ENCODE measurements at places on chromosomes 16 and 17. TPM values are rescaled to one million over a fixed set of nuclear protein-coding genes. Genes with fewer than 3 reads are reported as not detected.
A peak's percentile ranks its signal among the peaks of the same experiment; 100 is the strongest.

GRCh38 chr16:22890976-22891375, 77.0 kb downstream of the HS3ST2 start:
- no peak for DNase-seq

- DNase-seq = no peak
Observed at GRCh38 chr17:52128721-52129120, 29.8 kb downstream of the CA10 start.

GRCh38 chr16:11361701-11362451, 16.6 kb downstream of the RMI2 start:
- no peak for DNase-seq

DNA sequence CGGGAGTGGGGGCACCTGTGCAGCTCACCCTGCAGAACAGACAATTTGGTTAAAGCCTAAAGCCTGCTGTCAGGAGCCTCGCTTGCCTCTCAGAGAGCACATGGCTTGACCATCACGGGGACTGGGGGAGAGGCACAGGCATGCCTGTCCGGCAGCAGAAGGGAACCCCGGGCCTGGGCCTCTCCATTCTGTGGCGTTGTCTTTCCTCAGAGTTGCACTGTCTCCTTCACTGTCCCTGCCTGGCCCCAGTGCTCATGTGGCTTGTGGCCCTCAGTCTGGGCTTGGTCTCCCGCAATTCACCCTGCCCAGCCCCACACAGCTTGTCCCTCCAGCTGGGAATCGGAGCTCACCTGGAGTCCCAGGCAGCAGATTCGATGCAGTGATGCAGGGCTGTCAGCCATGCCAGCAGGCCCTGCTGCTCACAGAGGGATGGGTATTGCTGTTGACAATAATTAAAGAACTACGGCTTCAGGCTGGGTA, 189.9 kb downstream of the SEC14L1 start:
- no peak for DNase-seq

- no peak for DNase-seq
Observed at GRCh38 chr17:59357929-59358328, 26.5 kb downstream of the YPEL2 start.

DNA sequence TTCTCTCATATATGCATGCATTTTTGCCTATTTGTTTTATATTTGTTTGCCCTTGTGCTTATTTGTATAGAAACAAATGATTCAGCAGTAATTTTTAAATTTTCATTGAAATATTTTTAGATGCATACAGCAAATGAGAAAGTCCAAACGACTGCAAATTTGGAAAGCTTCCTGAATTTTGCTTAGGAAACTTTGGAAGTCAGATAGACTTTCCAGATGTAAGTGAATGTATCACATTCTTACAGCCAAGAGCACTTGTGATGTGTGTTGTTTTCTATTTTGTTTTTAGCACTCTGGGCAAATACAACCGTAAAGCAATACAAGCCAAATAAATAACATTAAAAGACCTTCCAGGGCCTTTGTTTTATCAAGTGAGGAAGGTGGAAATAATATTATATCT, 680.8 kb upstream of the CDH8 start:
- no peak for DNase-seq

DNA sequence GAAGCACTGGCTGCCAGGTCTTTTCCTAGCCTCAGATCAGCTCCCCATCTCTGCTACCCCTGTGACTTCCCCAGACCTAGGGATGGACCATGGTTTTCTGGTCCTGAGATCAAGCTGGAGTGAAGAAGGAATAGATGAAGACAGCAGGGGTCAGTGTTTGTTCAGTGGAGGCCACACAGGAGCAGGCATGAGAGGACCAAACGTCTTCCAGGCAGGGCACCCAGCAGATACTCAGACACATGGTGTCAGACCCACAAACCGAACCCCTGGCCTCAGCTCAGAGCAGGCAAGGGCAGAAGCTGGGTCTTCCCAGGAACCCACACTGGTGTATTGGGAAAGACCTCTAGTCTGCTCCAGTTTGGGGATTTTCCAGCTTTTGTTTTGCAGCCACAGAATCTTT, 189.7 kb downstream of the IRX5 start:
- peak; percentile 47 for DNase-seq

DNA sequence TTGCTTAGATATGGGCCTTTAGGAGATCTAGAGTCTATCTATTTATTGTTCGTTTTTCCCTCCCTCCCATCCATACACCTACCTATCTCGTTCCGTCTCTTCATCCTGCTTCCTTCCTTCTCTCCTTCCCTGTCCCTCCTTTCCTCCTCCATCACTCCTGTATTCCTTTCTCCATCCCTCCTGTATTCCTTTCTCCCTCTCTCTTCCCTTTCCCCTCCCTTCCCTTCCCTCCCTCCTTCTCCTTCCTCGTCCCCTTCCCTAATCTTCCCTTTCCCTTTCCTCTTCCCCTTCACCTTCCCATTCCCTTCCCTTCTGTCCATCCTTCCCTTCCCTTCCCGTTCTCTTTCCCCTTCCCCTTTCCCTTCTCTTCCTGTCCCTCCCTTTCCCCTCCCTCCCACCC, 10.6 kb downstream of the GP2 start:
- DNase-seq = no peak

DNA sequence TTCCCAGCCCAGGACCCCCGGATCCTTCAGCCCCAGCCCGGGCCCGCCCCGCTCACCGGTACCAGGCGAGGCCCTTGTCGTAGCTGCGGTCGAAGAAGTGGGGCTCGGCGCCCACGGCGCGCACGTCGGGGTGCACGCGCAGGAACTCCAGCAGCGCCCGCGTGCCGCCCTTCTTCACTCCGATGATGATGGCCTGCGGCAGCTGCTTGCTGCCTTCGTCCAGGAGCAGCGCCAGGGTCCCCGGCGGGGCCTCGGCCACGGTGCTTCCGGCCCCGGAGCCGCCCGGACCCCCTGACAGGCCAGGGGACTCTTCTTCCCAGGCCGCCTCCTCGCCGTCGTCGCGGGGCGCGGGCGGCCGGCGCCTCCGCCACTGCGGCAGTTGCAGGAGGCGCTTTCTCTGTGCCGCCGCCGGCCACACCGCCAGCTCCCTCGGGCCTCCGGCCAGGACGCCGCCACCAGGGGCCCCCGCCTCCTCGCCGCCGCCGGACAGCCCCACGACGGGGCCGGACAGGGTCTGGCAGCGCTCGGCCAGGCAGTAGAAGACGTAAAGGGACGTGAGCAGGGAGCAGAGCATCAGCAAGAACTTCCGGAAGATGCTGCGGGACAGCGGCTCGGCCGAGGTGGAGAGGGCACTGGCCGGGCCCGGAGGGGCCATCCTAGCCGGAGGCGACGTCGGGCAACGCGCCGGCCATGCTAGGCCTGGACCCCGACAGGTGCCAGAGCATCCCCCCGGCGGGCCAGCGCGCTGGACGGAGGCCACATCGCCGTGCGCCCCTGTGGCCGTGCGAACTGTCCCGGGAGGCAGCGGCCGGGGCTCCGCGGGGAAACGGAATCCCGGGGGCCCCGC, 1.0 kb downstream of the HS3ST3A1 start:
- DNase-seq = peak; percentile 57

DNA sequence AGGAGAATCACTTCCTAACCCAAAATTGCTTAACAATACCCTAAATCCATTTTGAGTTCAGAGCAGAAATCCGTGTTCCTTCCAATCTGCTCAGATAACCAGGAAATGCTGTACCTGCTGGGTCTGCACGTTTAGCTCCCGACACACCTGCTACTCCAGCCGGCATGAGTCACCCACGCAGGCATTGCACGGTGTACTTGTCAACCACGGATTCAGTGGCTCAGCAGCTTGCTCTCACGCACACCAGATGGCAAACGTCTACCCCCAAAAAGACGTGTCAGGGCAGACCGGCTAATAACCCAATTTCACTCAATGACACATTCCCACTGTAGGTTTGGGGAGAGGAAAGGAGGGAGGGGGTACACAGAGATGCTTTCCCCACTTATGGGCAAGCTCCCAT, 468.1 kb downstream of the SOX9 start:
- no peak for DNase-seq

DNA sequence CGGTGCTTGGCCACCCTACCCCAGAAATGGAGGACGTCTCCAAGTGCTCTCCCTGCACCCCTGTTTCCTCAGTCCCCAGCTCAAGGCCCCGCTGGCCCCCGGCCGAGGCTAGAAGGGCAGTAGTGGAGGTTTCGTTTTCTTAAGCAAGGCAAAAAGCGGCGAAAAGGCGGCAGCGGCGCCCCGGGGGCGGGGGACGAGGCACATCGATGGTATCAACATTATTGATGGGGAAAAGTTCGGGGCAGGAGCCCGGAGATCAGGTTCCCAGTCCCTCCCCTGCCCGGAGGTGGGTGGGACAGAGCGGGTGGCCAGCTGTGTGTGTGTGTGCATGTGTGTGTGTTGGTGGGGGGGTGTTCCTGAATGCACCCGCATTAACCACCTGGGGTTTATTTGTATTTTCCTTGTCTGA, 4.1 kb upstream of the SALL1 start:
- peak; percentile 49 for DNase-seq

DNA sequence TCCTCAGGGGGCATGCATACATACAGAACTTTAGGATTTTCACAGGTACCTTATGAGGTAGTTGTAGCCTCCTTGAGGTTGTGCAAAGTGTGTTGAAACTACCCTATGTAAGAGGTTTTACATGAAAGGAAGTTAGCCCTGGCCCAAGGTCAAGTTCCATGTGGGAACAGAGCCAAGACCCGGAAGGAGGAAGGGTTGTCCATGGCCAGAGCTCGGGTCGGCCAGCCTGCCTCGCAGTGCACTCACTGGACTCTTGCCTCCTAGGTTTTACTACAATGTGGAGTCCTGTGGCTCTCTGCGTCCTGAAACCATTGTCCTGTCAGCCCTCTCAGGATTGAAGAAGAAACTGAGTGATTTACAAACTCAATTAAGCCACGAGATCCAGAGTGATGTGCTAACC, 8.2 kb downstream of the POLR2C start:
- peak; percentile 19 for DNase-seq

GRCh38 chr16:4664538-4665418, 28.6 kb upstream of the NUDT16L1 start:
- DNase-seq = peak; percentile 49

Gene TBC1D3C
- total RNA-seq = not detected

Gene CHST5
- 0.11 TPM for total RNA-seq

Gene SRL
- not detected for total RNA-seq

Gene PRKCA
- total RNA-seq = 9.9 TPM

Gene RNF40
- 106 TPM for total RNA-seq

Gene IGSF6
- not detected for total RNA-seq

Gene RNF227
- 1.9 TPM for total RNA-seq

Gene ST3GAL2
- total RNA-seq = 49.0 TPM
